Activated gamma-delta T cell treated with Interleukin-2 at 50 U/mL for 16 hours (primary cell): ENCODE measurements at places on chromosomes 2 and 18.

GRCh38 chr2:64201151-64201550 is 56.9 kb upstream of the PELI1 start:
- no peak for DNase-seq

DNA sequence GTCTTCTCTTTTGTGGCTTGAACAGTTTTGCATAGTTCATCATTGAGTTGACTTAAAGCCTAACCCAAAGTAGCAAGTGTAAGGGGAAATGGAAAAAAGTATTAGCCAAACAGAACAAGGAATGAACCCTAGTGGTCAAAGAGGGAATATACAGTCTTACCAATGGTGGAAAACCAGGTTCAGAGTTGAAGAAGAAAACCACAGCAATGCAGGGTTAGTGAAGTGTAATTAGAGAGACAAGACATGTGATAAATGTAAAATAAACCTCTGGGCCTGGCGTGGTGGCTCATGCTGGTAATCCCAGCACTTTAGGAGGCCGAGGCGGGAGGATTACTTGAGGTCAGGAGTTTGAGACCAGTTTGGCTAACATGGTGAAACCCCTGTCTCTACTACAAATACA is 2.4 kb downstream of the TTN start:
- DNase-seq = no peak

DNA sequence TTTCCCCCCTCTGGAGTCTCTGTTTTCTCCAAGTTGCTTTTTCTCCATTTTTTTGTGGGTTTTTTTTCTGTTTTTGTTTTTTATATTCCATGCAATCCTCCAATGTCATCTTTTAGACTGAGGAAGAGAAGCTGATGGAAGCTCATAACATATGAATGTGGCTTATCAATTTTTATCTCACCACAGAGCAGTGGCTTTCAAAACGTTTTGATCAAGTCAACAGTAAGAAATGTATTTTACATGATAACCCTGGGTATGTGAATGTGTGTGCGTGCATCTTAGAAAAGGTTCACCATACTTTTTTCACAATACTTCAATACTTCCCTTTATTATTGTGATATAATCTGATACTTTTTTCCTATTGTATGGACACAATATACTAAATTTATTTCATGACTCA is 64.6 kb upstream of the CDCA7 start:
- no peak for DNase-seq

DNA sequence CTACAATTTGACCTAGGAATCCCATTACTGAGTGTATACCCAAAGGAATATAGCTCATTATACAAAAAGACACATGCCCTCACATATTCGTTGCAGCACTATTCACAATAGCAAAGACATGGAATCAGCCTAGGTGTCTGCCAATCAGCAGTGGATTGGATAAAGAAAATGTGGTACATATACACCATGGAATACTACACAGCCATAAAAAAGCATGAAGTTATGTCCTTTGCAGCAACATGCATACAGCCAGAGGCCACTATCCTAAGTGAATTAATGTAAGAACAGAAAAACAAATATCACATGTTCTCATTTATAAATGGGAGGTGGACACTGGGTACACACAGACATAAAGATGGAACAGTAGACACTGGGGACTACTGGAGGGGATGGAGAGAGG is 54.0 kb downstream of the GREB1L start:
- DNase-seq = no peak

GRCh38 chr18:76991021-76991688 is 141.4 kb downstream of the MBP start:
- DNase-seq = no peak

DNA sequence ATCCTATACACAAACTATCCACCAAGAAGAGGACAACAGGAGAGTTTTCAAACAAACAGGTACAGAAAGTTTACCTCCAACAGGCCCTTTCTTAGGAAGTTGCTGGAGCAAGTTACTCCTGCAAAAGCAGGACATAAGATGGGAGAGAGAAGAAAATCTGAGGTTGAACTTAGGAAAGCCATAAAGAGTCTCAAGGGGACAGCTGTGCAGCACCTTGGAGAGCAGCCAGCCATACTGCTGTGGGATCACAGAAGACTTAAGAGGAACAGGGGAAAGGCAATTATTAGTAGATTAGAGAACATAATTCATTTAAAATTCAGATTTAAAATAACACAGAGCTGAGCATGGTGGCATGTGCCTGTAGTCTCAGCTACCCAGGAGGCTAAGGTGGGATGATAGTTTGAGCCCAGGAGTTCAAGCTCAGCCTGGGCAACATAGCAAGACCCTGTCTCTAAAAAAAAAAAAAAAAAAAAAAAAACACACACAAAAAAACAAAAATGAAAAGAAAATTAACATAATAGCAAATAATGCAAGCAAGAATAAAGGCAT is 148.1 kb upstream of the SIX3 start:
- no peak for DNase-seq

DNA sequence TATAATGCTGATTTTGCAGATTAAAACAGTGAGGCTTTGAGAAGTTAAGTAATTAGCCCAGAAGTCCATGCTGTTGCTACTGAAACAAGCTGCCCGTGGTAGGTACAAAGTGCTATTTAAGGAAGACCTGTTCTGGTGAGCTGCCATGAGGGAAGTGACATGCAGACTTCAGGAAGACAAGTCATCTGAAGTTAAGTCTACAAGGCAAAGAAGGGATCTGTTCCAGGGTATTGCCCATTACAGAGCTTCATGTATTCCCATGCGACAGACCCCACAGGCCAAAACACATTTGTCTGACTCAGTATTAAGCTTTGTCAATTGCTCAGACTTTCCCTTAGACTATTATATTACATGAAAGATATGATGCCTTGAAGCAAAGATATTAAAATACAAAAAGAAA is 520.8 kb downstream of the FBXO15 start:
- no peak for DNase-seq

GRCh38 chr2:160630801-160631590 is 137.4 kb upstream of the RBMS1 start:
- no peak for DNase-seq

- no peak for DNase-seq
Observed at GRCh38 chr2:226962176-226962773, 126.4 kb downstream of the RHBDD1 start.

GRCh38 chr2:40412456-40412855 is 39.4 kb downstream of the SLC8A1 start:
- no peak for DNase-seq

DNA sequence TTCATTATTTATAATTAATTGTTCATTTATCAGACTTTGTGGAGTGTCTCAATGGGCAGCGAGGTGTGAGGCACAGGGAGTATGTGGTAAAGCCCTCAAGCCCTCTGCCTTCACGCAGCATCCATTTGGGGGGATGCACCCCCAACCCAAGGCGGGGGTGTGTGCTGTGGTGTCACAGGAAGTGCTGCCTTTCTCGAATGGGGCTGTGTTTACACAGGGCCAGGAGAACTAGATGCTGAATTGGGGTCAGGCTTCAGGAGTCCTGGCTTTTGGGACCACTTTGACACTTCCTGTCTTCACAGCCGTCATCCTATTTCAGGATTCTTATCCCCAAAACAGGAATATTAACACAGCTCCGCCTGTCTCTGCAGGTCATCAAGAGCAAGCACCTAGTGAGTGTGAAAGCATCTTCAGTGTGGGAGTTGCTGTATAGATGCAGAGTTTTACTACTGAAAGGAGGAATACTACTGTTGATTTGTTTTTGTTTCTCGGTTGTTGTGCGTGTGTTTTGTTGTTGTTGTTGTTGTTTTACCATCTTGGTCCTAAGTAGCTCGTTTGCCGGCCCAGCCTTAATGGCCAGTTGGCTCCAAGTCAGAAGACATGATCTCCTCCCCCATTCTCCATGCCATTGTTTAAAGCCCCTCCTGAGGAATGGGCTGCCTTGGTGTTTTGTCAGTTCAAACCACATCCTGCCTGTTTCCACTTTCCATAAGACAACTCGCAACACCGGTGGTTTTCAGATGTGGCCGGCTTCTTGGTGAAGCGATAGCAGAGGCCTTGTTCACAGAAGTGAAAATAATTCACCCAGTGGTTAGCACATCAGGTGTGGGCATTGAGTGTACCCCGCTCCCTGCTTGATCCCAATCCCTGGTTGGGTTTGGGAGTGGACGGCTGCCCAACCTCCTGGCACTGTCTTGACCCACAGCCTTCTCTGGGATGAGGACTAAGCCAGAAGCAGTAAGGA is 221.3 kb downstream of the BCL2 start:
- DNase-seq = peak; percentile 47

DNA sequence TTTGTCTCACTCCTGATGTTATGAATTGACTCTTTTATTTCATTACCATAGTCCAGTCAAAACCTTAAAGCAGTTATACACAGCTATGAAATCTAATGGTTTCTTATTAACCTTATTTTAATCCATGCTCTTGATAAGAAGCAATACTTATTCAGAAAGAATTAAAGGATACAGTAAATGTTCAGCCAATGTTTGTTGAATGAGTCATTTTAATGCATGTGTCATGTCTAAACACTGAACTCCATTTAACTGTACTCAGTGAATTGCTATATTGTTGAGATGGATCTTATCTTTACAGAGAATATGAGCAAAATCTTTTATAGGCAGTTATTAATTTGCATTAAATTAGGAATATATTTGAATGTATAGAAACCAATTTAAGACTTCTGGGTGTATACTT is 135.1 kb upstream of the TFPI start:
- no peak for DNase-seq

DNA sequence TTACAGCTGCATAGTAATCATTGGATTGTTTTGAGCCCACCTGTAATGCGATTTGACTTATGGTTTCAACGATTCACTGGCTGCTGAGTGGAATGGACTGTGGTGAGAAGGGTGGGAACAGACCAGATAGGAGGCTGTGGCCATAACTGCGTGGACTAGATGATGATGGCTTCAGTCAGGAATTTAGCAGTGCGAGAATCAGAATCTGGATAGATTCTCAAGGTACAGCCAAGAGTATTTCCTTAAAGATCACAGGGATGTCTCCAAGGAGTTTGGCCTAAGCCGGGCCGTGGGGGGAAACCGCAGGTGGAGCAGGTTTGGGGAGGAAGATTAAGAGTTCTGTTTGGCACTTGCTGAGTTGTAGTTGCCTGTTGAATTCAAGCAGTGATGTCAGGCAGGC is 44.0 kb upstream of the CHMP1B start:
- DNase-seq = no peak

GRCh38 chr2:20577495-20578235 is 73.2 kb downstream of the HS1BP3 start:
- no peak for DNase-seq

GRCh38 chr18:74825460-74825859 is 227.8 kb downstream of the ZNF407 start:
- no peak for DNase-seq

DNA sequence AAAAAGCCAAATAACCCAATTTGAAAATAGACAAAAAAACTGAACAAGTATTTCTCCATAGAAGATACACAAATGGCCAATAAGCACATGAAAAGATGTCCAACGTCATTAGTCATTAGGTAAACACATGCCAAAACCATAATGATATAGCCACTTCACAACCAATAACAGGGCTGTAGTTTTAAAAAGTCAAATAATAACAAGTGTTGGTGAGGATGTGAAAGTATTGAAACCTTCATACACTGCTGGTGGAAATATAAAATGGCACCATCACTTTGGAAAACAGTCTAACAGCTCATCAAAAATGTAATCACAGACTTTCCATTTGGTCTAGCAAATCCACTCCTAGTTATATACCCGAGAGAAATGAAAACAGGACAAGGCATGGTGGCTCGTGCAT is 144.2 kb upstream of the CYP1B1 start:
- no peak for DNase-seq

- DNase-seq = no peak
Observed at GRCh38 chr2:226308986-226309385, 490.6 kb downstream of the IRS1 start.

GRCh38 chr2:178225006-178225805 is 30.9 kb downstream of the OSBPL6 start:
- DNase-seq = no peak

- DNase-seq = no peak
Observed at GRCh38 chr2:25872134-25872533, 6.2 kb downstream of the ASXL2 start.

GRCh38 chr2:224836263-224836662 is 120.1 kb upstream of the CCDC195 start:
- no peak for DNase-seq

DNA sequence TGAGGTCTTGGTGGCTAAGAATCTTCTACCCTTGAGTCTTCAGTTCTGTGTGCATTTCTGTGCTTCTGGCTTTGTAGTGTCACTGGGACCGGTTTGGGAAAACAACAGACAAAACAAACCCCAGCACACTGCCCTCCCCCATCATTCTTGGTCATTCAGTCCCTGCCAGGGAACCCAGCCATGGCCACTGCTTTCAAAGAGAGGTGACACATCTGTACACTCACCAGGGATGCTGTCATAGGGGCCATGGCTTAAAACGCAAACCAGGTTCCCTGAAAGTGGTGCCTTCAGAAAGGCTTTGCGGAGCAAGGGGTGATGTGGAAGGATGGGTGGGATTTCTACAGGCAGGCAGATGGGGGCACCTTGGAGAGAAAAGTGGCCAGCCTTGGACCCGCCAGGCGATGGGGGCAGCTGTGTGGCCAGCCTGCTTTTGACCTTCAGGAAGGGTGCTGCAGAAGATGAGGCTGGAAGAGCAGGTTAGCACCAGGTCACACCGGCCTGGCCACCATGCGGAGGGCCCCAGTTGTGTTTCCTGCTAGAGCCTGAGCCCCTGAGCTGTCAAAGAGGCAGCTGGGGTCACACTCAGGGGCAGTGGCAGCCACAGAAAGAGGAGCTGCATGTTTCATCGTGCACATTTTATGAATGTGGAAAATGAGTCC is 101.3 kb downstream of the INHBB start:
- no peak for DNase-seq

DNA sequence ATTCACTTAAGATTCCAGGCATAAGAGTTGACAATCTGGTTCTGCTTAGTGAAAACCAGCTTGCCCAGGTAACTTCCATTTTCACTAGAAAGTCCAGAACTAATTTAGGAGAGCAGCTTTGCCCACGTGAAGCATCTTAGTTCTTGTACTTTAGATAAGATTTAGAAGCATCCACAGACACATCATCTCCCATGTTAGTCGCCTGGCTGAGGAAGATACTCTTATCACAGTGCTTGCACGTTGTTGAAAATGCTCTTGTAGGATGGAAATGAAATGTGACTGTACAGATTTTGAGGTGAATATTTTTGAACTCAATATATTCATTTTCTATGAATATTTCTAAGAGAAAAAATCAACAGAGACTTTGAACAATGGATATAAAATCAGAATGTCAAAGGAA is 159.7 kb downstream of the SOCS6 start:
- DNase-seq = no peak

DNA sequence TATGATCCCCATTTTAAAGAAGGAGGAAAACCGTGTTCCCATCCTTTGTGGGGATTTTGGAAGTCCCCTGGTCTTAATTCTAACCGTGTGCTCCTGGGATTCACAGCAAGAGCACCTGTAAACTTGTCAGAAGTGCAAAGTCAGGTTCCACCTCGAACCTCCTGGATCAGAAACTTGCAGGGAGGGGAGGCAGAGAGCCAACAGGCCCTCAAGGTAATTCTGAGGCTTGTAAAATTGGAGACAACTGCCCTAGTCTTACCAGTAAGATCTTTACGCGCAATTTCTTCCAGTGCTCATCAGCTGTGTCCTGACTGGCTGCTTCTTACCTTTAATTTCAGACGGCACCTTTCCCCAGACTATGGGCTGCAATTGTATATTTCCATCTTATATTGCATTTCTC is 113.3 kb upstream of the SEC11C start:
- no peak for DNase-seq

GRCh38 chr2:60516383-60516811 is 37.1 kb downstream of the BCL11A start:
- no peak for DNase-seq

- no peak for DNase-seq
Observed at GRCh38 chr2:239173301-239173700, 227.5 kb downstream of the HDAC4 start.
